ENCODE measurements at places on chromosomes 6 and 20.

GRCh38 chr6:144613859-144614258, 328.7 kb downstream of the UTRN start:
- no peak for DNase-seq

GRCh38 chr6:38901802-38902522, 146.6 kb upstream of the GLP1R start:
- DNase-seq, result no peak

DNA sequence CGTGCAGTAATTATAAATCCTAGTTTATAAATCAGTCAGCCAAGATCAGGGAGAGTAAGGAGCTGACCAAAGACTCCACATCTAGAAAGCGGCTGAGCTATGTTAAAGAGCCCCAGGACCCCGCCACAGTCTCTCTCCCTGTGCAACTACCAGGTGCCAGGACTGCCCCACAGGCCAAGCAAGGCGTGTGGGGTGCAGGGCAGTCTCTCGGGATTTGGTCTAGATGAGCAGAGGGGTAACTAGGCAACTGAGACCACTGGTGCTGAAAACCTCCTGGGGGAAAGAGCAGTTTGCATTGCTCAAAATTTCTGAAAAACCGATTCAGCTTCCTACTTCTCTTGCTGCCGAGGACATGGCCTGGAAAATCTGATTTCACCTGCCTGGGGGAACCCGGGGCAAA, 10.4 kb downstream of the PMEPA1 start:
- DNase-seq, result no peak

DNA sequence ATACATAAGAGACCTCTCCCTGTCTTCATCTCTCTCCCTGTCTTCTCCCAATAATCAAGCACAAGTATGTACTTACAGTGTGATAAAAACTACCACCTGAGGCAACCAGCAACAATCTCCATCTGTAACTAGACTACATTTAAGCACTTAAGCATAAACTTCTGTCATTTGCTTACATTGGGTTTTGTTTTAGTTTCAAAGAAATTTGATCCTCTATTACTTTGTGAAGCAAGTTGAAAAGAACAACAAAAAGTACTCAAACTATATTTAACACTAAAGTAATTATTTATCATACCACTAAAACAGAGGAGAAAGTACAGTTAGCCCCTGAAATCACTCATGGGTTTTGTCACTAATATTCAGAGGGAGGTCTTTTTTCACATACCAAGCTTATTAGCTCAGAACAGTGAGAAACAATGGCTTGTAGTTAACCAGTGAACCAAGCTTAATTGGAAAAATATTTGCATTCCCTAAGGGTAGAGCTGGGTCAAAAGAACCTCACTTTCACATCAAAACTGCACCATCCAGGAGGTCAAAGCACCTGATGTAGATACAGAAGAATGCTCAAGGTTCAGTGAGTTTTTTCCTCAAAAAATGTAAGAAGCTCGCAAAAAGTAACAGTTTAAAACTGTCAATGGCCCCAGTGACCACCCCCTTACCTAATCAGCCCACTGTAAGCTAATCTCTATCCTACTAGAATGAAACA, 34.1 kb downstream of the DCDC2 start:
- no peak for DNase-seq

DNA sequence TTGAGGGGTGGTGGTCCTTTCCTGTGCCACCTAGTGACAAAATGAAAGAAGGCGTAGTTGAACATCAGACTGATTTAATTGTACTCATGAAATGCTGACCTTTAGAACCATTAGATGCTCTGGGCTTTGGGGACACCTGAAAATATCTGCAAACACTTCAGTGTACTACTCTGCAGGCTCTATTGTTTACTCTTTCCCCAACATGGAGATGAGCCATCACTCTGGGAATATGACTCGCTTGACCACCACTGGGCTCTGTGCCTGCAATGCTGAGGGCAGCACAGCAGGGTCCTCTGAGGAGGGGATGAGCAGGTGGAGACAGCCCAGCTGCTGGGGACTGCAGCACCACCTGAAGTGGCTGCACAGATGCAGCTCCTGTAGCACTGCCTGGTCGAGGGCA, 74.8 kb upstream of the SLC24A3 start:
- no peak for DNase-seq

DNA sequence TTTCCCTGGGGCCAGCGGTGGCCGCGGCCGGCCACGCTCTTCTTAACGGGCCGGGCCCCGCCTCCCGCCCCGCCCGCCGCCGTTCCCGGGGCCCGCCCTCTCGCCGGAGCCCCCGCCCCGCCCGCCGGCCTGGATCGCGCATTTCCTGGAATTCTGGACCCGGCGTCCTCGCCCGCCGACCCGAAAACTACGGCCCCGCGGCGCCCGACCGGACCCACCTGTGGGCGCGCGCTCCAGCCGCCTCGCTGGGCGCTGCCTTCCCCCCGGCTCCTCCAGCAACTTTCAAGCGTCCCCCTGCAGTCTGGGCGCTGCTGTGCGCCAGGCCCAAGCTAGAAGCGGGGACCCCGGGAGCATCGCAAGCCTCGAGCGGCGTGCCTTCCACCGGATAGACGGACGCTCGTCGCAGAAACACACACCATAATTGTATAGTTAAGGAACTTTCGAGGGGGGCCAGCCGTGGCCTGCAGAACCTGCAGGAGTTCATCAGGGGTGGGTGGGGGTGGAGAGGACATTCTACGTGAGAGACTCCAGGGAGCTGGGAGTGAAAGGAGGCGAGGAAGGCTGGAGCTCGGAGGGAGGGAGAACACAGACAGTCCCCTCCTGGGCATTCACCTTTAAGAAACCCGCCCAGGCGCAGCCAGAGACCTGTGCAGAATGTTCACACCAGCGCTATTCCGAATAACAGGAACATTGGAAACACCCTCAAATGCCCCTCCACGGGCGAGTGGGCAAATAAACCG, at the start of gene ADA:
TSS of gene ADA (minus strand) at position 16 of the 740 bp plus-strand sequence. CDS start 92 bp downstream, outside the sequence.
- peak; percentile 76 for DNase-seq

GRCh38 chr6:17485946-17486345, 92.6 kb downstream of the CAP2 start:
- no peak for DNase-seq

DNA sequence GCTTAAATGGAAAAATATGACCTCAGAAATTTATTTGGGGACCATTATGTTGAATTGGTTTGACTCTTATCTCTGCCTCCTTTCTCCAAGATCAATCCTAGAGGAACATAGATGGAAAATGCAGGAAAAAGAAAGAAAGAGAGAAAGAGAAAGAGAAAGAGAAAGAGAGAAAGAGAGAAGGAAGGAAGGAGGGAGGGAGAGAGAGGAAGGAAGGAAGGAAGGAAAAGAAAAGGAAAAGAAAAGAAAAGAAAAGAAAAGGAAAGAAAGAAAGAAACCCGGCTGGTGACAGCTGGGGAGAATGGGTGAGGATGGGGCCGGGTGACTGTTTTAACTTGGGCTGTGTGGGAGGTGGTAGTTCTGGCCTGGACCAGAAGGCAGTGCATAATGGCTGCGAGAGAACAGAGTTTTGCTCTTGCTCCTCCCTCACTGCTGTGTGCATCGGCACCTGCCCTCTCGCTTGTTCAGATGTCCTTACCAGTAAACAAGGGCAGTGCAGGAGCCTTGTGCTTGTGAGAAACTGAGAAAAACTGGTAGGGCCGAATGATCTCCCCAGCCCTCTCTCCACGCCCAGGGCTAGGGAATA, 24.7 kb downstream of the GLO1 start:
- no peak for DNase-seq

DNA sequence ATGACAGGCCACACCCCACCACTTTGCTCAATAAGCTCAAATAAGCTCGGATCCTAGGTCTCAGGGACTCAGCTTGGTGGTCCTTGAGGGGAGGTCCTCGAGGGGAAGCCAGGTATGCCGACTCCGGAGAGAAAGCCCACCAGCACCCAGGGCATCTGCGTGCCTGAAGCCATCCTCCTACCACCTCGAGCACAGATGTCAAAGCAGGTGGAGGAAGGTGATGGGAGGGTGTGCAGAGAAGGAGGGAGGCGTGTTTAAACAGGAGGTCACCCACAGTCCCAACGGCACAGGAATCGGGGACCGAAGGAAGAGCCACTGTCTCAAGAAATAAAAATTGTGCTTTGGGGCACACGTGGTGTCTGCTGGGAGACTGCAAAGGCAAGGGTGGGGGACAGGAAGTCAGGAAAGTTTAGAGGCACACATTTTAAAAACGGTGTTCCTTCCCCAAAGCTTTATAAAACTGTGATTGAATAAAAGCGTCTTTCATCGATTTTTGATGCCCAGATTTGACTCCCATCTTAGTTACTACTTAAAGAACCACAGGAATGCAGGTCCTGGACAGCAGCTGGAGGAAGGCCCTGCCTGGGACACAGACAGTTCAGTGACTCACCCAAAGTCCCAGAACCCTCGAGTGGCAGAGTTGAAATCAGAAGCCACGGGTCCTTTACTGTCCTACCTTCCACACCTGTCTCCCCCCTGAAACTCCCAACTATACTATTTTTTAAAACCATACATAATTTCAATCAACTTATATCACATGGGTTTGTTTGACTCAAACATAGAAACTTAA, 221.0 kb upstream of the PDE10A start:
- DNase-seq, result no peak

- no peak for DNase-seq
These were observed 271.0 kb downstream of the TSHZ2 start for GRCh38 chr20:53243152-53243551.

GRCh38 chr6:106536851-106537250, 92.4 kb downstream of the RTN4IP1 start:
- DNase-seq, result no peak

- peak; percentile 21 for DNase-seq
These were observed 94.7 kb downstream of the YTHDF1 start for GRCh38 chr20:63121246-63121645.

GRCh38 chr6:35512006-35512405, 690 bp downstream of the TULP1 start:
- DNase-seq, result no peak

DNA sequence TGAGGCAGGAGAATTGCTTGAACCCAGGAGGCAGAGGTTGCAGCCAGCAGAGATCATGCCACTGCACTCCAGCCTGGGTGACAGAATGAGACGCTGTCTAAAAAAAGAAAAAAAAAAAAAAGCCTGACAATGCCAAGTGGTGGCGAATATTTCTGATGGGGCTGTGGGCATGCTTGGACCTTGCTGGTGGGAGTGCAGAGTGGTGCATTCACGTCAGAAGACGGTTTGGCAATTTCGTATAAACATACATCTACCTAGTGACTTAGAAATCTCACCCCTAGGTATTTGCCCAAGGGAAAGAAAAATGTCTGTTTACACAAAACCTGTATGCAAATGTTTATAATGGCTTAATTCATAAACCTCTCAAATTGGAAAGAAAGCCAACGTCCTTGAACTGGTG, 33.6 kb downstream of the CTCFL start:
- no peak for DNase-seq

- DNase-seq, result no peak
These were observed 24.9 kb upstream of the PHACTR2 start for GRCh38 chr6:143652841-143653331.

DNA sequence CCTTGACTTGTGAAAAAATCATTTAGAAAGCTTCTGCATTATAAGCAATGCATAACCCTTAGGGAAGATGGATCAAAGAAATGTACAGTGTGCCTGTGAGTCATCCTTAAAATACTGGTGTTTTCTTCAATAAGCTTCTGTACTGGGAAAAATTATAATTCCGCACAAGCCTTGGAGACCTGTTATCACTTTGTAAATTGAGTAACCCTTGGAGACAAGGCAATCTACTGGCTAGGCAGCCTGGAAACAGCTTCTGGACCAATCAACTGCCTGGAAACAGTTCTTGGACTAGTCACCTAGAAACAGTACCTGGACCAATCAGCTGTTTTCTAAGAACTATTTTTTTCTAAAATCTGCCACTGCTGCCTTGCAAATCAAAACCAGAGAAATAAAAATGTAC, 25.8 kb upstream of the RNGTT start:
- DNase-seq, result no peak

DNA sequence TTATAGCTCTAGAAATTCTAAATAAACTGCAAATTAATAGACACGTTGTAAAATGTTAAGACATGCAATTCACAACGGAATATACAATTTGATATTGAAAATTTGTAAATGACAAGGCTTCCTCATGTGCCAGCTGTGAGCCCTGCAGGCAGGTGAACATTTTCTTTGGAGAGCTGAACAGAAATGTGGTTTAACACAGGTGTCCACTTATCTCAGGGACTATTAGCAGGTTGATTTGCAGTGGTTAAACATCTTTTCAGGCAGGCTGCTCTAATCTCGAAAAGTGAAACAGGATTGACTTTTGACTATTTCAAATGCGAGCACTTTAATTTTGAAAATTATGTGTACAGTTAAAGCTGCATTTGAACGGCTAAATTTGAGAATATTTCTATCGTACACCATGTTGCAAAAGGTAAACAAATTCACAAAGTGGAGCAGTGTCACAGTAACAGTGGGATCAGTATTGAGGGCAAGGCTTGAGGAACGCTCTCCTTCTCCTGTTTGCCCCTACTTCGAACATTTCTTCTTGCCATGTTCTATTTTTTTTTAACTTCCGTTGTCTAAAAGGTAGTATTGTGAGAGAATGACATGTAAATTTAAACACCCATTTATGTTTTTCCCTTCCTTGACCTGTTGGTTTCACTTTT, 210.8 kb downstream of the CDKAL1 start:
- DNase-seq, result no peak
